Colonic mucosa (tissue), 4 donors: ENCODE measurements at places on chromosomes 6 and 20. TPM values are rescaled to one million over a fixed set of nuclear protein-coding genes. Genes with fewer than 3 reads are reported as not detected.
A peak's percentile ranks its signal among the peaks of the same experiment; 100 is the strongest.

Gene MAS1
- not detected for total RNA-seq

GRCh38 chr6:136317021-136317694, 27.5 kb upstream of the BCLAF1 start:
- no peak overlapping the region for H3K27ac ChIP-seq
- no peaks in the 10 kb centered on the region for H3K4me1 ChIP-seq
- H3K36me3 ChIP-seq, result no peaks in the 10 kb centered on the region
- DNase-seq, result peak; percentile 60

GRCh38 chr6:128757961-128758360, 125.0 kb upstream of the LAMA2 start:
- no peaks in the 10 kb centered on the region for H3K27me3 ChIP-seq
- no peak overlapping the region for H3K27ac ChIP-seq
- H3K4me1 ChIP-seq, result no peaks in the 10 kb centered on the region
- no peak for DNase-seq
- no peaks in the 10 kb centered on the region for H3K36me3 ChIP-seq

DNA sequence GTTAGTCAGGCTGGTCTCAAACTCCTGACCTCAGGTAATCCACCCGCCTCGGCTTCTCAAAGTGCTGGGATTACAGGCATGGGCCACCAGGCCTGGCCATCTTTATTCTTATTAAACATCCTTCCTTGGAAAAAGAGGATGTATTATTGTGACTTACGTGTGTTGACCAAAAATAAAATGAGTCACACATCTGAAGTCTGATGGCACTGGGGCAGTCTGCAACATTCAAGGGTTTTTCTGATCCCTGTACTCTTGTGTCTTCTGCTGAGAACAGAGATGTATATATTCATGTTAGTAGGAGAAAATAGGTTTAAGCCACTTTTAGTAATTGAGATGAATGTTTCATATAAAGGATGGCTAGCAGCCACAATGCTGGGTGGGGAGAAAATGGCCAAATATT, 129.9 kb upstream of the RIPOR2 start:
- H3K36me3 ChIP-seq, result no peaks in the 10 kb centered on the region
- H3K4me1 ChIP-seq, result no peaks in the 10 kb centered on the region
- DNase-seq, result no peak
- H3K4me3 ChIP-seq, result no peak overlapping the region
- H3K27ac ChIP-seq, result no peak overlapping the region
- no peaks in the 10 kb centered on the region for H3K27me3 ChIP-seq

GRCh38 chr6:156359912-156360311, 417.3 kb upstream of the ARID1B start:
- H3K36me3 ChIP-seq, result no peaks in the 10 kb centered on the region
- H3K27me3 ChIP-seq, result no peaks in the 10 kb centered on the region
- H3K4me3 ChIP-seq, result no peak overlapping the region
- H3K4me1 ChIP-seq, result no peaks in the 10 kb centered on the region
- H3K27ac ChIP-seq, result no peak overlapping the region

DNA sequence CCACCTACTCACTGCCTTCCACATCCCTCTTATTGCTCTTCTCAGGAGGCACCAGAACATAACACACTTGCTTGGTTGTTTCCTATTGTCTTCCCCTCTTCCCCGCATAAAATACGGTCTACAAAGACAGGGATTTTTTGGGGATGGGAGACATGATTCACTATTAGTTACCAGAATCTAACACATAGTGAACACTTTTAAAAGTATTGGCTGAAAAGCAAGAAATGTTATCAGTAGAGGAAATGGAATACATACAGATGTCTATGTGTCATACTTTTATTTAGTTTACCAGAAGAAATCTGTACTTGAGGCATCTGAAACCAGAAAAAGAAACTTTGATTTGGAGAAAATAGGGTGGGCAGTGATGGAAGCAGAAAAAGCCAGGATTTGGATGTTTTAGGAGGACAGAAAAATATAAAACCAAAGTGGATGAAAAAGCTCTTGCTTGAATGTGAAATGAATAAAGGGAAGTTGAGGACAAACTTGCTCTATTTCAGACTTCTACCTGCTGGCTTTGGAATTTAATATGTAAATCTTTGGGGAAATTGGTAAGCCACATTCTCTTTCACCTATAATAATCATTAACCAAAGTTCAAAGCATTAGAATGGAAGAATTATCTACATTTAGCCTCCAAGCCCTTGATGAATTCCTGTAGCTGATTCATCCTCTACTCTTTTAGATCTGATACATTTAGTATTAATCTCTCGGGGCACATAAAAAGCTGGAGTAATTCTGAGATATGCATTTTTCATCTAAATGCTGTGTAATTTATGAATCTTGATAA, 82.6 kb downstream of the DOK5 start:
- H3K36me3 ChIP-seq, result no peaks in the 10 kb centered on the region
- H3K4me3 ChIP-seq, result no peak overlapping the region
- H3K4me1 ChIP-seq, result no peaks in the 10 kb centered on the region
- no peaks in the 10 kb centered on the region for H3K27me3 ChIP-seq

- no peaks in the 10 kb centered on the region for H3K36me3 ChIP-seq
- peaks cover 3% of the 10 kb centered on the region for H3K4me1 ChIP-seq
- no peak for DNase-seq
- peak overlapping the region; percentile 63 for H3K27ac ChIP-seq
- H3K27me3 ChIP-seq, result no peaks in the 10 kb centered on the region
- peak overlapping the region; percentile 81 for H3K4me3 ChIP-seq
Measured at GRCh38 chr6:116254297-116255056, 602 bp upstream of the TSPYL4 start.

- no peak overlapping the region for H3K4me3 ChIP-seq
- H3K36me3 ChIP-seq, result no peaks in the 10 kb centered on the region
Measured at GRCh38 chr6:159233365-159234101, 64.3 kb downstream of the FNDC1 start.
